ENCODE measurements at places on chromosomes 2 and 18. TPM values are rescaled to one million over a fixed set of nuclear protein-coding genes. Genes with fewer than 3 reads are reported as not detected.

The CEP68 gene
- total RNA-seq = 12.4 TPM

The SLC23A3 gene
- 0.48 TPM for total RNA-seq

The CACNB4 gene
- 0.15 TPM for total RNA-seq

The ASPRV1 gene
- total RNA-seq = 0.37 TPM

The FN1 gene
- 186 TPM for total RNA-seq

The SCN1A gene
- not detected for total RNA-seq

The TCF23 gene
- total RNA-seq = not detected

The RNF152 gene
- 0.02 TPM for total RNA-seq

The CPSF3 gene
- total RNA-seq = 52.6 TPM

The PLCL1 gene
- not detected for total RNA-seq

The SP3 gene
- 41.1 TPM for total RNA-seq

The GPR75 gene
- total RNA-seq = 1.4 TPM

The IL1RL2 gene
- not detected for total RNA-seq

The PTPRN gene
- total RNA-seq = 1.7 TPM

The CCBE1 gene
- total RNA-seq = 8.7 TPM

The ASB18 gene
- total RNA-seq = 0.03 TPM

The BOLL gene
- not detected for total RNA-seq

The TNFRSF11A gene
- 11.8 TPM for total RNA-seq

The RUFY4 gene
- total RNA-seq = not detected

The NRP2 gene
- 91.7 TPM for total RNA-seq

The LOXHD1 gene
- total RNA-seq = not detected

The ATG9A gene
- total RNA-seq = 45.4 TPM

The LINC00305 gene
- not detected for total RNA-seq

The COL3A1 gene
- 0.15 TPM for total RNA-seq

The MC2R gene
- total RNA-seq = not detected

The CCT4 gene
- 304 TPM for total RNA-seq

The IL1R1 gene
- total RNA-seq = 32.8 TPM

The MTIF2 gene
- total RNA-seq = 38.1 TPM

The OST4 gene
- total RNA-seq = 525 TPM

The MC4R gene
- not detected for total RNA-seq

The FIGN gene
- 1.5 TPM for total RNA-seq

The RESP18 gene
- not detected for total RNA-seq

The IL1RL1 gene
- total RNA-seq = 0.56 TPM

The POTEI gene
- not detected for total RNA-seq

The ABCA12 gene
- 0.22 TPM for total RNA-seq

The GPR35 gene
- 0.65 TPM for total RNA-seq

The INO80B gene
- 47.5 TPM for total RNA-seq

The GCA gene
- 6.4 TPM for total RNA-seq

The PPM1G gene
- total RNA-seq = 155 TPM

The TDRD15 gene
- total RNA-seq = not detected

The RALB gene
- 65.5 TPM for total RNA-seq

The HOXD12 gene
- not detected for total RNA-seq

The TMEM178A gene
- 0.29 TPM for total RNA-seq

The C2orf92 gene
- 1.0 TPM for total RNA-seq

The ANKRD29 gene
- total RNA-seq = 17.4 TPM

The SAG gene
- total RNA-seq = not detected

The CD28 gene
- total RNA-seq = not detected

The HOXD9 gene
- 1.4 TPM for total RNA-seq

All from A549 treated with GW870086 at 1 μM for 4 hours (cell line).